ENCODE measurements at places on chromosomes 12 and 14.

GRCh38 chr14:21070083-21070609 lies at the start of gene ARHGEF40:
Gene ARHGEF40, plus strand, starts transcription at chr14:21070304. Its CDS starts 93 bp downstream, at chr14:21070397.
- DNase-seq: no peak

DNA sequence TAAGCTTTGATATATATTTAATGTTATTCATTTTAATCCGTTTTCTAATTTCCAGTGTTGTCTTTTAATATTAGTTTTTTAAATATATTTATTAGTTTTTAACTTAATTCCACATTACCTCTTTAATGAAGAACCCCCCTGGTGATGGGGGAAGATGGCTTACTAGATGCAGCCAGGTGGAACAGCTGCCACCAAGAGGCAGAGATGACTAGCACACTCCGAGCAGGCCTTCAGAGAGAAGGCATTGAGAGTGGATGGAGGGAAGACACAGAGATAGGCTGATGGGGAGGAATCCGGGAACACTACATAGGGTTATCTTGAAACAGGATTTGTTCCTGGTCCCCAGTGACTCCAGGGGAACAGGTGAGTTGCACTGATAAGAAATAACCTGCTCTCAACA lies 771.6 kb downstream of the LRFN5 start:
- DNase-seq: no peak

DNA sequence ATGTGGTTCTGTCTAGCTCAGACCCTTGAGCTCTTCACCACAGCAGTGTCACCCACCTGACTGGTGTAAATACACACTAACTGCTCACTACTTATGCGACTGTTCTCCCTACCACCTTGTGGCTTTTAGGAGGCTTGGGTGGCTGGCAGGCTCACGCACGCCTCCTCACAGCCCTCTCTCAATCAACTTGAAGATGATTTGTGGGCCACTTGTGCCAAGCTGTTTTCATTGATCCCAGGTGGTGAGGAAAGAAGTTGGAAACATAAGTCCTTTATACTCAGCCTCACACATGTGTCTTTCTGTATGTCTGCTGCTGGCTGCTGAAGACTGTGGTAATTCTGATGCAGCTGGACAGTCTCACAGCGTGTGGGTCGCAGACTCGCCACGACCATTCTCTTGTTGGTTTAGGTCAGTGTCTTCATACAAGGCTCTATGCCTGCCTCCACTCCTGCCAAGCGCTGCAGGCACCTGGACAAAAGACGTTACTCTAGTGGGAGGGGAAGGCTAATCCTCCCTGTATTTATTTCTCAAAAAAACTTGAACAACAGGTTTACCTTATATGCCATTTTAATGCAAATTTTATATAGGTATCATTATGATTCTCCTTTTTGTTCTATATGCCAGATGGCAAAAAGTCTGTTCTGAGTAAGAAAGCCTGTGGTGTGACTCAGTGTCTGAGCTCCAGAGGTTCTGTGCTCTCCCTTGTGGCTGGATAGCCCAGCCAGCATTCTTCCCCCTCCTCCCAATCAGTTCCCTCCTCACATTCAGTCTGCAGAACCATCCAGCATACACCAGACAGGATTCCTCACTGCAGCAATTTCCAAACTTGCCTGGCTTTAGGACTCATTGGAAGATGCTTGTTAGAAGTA lies 115.6 kb downstream of the DIP2B start:
- no peak for DNase-seq

DNA sequence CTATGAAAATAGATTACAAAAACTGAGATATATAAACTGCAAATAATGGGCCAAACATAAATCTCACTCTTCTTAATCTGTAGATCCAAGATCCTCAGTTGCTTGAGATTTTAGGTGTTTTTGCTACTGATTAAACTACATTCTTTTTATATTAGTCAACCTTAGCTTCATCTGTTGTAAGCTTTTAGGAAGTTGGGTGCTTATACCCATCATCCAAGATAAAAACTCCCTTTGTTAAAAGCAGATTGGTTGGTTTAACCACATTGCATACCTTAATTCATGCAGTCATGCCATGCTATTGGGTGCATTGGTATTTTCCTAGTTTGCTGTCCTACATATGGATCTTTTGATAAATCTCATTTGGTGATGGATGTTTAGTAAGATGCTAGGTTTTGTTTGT lies 46.2 kb upstream of the DIP2B start:
- DNase-seq: no peak

DNA sequence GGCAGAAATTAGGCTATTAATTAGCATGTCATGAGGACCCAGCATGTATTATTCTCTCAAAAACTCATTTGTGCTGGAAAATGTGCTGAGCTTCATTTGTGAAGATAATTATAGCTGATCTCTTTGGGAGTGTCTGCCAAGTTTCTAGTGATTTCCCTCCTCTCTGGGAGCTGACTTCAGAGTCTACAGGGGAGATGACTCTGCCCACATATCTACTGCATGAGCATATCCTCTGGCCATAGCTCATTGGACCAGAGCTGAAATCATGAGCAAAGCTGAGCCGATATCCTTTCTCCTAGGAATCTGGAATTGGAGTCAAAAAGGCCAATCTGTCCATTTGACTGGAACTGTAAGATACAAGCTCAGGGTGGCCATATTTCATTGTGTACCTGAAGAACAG lies 5.9 kb downstream of the CCDC198 start:
- DNase-seq: no peak

GRCh38 chr12:113271853-113272561 lies 50.7 kb downstream of the TPCN1 start:
- no peak for DNase-seq

DNA sequence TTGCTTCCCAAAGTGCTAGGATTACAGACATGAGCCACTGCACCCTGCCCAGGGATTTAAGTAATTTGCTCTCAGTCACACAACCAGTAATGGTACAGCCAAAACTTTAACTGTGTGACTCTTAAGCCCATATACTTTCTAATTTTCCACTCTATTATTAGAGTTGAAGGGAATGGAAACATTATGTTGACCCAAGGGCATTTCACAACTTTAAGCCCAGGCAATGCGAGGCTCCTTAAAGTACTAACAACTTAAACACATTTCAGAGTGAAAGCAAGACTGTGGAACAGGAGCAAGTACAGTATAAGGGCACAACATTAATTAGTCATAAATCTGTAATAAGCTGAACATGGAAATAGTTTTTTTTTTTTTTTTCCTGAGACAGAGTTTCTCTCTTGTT lies 39.8 kb downstream of the BAZ1A start:
- DNase-seq: no peak

GRCh38 chr14:57391517-57392195 lies 1.3 kb downstream of the NAA30 start:
- DNase-seq: no peak

Measured in stimulated activated CD8-positive, alpha-beta memory T cell treated with anti-CD3 and anti-CD28 coated beads, Interleukin-4, amount 100 ng/mL, for 24 hours (primary cell).